ENCODE measurements at places on chromosomes 6 and 20.
A peak's percentile ranks its signal among the peaks of the same experiment; 100 is the strongest.

- peak; percentile 24 for DNase-seq
Measured at GRCh38 chr6:145904868-145905267, 59.3 kb downstream of the SHPRH start.

GRCh38 chr20:48844996-48845395 is 17.2 kb upstream of the PREX1 start:
- DNase-seq = peak; percentile 55

DNA sequence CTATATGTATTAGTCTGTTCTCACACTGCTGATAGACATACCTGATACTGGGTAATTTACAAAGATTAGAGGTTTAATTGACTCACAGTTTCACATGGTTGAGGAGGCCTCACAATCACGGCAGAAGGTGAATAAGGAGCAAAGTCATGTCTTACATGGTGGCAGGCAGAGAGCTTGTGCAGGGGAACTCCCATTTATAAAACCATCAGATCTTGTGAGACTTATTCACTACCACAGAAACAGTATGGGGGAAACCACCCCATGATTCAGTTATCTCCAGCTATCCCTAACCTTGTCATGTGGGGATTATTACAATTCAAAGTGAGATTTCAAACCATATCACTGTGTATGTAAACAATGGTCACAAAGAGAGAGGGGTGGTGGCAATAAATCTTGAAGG is 6.6 kb downstream of the CST8 start:
- DNase-seq = no peak

DNA sequence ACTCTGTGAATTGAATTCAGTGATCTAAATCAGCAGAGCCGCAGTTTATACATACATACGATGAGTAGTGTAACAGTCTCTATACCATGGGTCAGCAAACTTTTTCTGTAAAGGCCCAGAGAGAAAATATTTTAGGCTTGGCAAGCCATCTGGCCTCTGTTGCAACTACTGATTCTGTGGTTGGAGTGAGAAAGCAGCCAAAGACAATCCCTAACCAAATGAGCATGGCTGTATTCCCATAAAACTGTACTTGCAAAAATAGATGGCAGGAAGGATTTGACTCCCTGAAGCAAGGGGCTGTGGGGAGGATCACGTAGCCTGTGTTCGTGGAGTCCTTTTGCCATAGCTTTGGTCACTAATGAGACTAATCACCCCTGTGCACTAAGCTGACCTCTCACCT is 17.9 kb upstream of the MOCS1 start:
- DNase-seq = no peak

- no peak for DNase-seq
Measured at GRCh38 chr6:145546265-145546664, 189.1 kb downstream of the EPM2A start.

Measured in CD14-positive monocyte (primary cell).